Body of pancreas (tissue), 4 donors: ENCODE measurements at places on chromosomes 3 and 15.

- no peak for DNase-seq
- no peaks in the 10 kb centered on the region for H3K36me3 ChIP-seq
- H3K27me3 ChIP-seq = no peaks in the 10 kb centered on the region
- no peaks in the 10 kb centered on the region for H3K4me1 ChIP-seq
- no peak overlapping the region for H3K27ac ChIP-seq
These were observed 66.3 kb upstream of the IL12A start for GRCh38 chr3:159922193-159922840.

DNA sequence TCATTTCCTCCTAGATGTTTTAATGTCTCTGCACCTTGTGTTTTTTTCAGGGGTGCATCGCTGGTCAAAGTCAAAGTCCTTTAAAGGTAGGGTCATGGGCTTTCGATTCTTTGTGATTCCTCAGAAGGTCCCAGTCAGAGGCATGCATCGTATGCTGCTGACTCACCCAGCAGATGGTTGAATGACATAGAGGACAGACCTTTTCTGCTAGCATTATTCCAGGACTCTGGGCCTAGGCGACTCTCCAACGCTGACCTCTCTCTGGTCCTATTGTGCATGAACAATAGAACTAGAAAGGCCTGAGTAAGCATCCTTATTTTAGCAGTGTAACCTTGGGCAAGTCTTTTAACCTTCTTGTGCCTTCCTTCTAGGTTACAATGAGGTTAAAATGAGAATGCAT is 75.9 kb downstream of the DGKG start:
- H3K36me3 ChIP-seq = no peaks in the 10 kb centered on the region
- no peak overlapping the region for H3K27ac ChIP-seq
- H3K4me3 ChIP-seq = no peak overlapping the region
- no peak for DNase-seq
- no peaks in the 10 kb centered on the region for H3K27me3 ChIP-seq
- no peaks in the 10 kb centered on the region for H3K4me1 ChIP-seq

DNA sequence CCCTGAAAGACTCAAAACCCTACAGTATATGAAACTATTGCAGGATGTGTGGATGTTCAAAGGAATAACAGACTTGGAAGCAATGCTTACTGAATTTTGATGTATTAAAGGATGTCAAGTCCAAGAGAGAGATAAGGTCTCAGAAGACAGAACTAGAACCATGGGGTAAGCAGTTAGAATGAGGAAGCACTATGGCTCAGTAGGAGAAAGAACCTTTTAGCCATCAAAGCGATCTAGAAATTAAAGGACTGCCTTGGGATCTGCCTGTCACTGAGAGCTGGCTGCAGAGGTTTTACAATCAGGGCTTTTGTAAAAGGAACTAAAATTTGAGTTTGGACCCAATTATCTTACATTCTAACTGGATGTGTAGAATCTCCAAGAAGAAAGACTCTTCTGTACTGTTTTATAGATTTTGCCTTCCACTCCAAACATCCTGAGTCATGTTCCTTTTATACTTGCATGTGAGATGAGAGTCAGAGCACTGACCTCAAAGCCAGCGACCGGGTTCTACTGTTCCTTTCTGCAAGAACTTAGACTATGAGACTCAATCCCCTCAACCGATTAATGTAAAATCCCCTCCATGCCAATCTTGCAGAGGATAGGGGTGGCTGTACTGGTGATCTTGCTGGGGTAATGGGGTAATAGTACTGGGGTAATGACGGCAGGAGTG is 412.3 kb upstream of the TPRG1 start:
- H3K27me3 ChIP-seq = no peaks in the 10 kb centered on the region
- H3K4me1 ChIP-seq = no peaks in the 10 kb centered on the region
- H3K27ac ChIP-seq = no peak overlapping the region
- H3K4me3 ChIP-seq = no peak overlapping the region
- DNase-seq = no peak

GRCh38 chr15:81939604-81940440 is 106.0 kb downstream of the MEX3B start:
- no peaks in the 10 kb centered on the region for H3K36me3 ChIP-seq
- no peaks in the 10 kb centered on the region for H3K4me1 ChIP-seq
- DNase-seq = no peak
- no peaks in the 10 kb centered on the region for H3K27me3 ChIP-seq
- H3K4me3 ChIP-seq = no peak overlapping the region

DNA sequence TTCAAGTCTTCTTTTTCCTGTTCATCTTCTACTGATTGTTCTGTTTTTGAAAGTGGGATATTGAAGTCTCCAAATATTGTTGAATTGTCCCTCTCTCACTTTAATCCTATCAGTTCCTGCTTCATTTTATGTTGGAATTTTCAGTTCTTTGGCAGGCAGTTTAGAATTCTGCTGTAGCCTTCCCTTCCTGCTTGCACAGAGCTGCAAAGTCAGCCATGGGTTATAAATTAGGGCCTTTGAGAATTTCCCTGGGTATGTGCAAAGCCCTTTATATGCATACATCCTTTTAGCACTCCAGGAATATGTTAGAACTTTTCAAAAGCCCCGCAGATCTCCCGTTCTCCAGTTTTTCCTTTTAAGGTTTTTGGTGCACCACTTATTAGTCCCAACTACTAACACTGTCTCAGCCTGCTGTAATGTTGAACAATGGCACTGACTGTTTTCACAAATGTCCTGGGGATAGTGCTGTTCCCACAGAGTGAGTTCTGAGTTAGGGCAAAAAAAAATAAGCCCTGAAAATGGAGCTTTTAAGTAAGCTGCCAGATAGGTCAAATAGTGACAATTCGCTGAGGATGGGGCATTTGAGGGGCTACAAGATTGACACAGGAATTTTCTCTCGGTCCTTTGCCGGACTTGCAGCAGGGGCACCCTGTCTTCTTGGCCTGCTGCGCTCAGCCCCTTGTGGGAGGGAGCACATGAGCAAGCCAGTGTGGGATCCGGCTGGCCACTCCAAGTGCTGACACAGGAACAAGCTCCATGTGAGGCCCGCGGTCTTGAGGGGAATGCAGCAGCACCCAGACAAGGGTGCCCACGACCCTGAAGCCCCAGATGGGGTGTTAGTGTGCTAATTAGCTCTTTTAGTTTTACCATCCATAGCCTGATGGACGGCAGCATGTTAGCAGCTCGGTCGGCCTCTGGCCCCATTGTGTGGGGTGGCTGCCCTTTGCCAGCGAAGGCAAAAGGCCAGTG is 96.0 kb downstream of the VPS8 start:
- no peaks in the 10 kb centered on the region for H3K27me3 ChIP-seq
- DNase-seq = no peak
- H3K27ac ChIP-seq = no peak overlapping the region
- H3K4me1 ChIP-seq = no peaks in the 10 kb centered on the region

DNA sequence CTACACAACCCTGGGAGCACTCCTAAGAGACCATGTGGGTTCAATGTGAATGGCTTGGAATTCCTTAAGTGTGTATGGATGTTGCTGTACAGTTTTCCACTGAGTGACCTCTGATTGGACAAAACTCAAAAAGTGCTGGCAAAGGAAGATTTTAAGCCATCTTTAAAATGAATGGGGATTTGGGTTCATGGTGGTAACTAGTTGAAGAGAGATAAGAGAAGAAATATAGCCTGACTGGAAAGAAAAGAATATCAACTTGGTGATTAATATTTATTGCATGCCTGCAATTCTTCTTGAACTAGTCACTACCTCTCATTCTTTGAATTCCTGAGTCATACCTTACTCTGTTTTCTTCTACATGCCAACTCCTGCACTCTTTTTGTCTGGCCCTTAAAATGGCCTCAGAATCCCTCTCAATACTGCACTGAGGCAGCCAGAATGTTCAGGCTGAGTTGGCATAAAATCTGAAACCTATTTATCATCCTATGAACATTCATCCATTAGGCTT is 124.7 kb downstream of the RPL22L1 start:
- H3K36me3 ChIP-seq = no peaks in the 10 kb centered on the region
- no peak for DNase-seq
- H3K4me1 ChIP-seq = no peaks in the 10 kb centered on the region
- H3K4me3 ChIP-seq = no peak overlapping the region
- peak overlapping the region; percentile 38 for H3K27ac ChIP-seq

GRCh38 chr3:23480329-23480714 is 277.2 kb downstream of the UBE2E2 start:
- H3K4me1 ChIP-seq = no peaks in the 10 kb centered on the region
- H3K4me3 ChIP-seq = no peak overlapping the region
- H3K36me3 ChIP-seq = no peaks in the 10 kb centered on the region
- no peak for DNase-seq

- H3K4me1 ChIP-seq = no peaks in the 10 kb centered on the region
- H3K27me3 ChIP-seq = no peaks in the 10 kb centered on the region
- H3K4me3 ChIP-seq = no peak overlapping the region
- no peak for DNase-seq
- no peak overlapping the region for H3K27ac ChIP-seq
These were observed 54.8 kb downstream of the MAGEF1 start for GRCh38 chr3:184656829-184657681.

DNA sequence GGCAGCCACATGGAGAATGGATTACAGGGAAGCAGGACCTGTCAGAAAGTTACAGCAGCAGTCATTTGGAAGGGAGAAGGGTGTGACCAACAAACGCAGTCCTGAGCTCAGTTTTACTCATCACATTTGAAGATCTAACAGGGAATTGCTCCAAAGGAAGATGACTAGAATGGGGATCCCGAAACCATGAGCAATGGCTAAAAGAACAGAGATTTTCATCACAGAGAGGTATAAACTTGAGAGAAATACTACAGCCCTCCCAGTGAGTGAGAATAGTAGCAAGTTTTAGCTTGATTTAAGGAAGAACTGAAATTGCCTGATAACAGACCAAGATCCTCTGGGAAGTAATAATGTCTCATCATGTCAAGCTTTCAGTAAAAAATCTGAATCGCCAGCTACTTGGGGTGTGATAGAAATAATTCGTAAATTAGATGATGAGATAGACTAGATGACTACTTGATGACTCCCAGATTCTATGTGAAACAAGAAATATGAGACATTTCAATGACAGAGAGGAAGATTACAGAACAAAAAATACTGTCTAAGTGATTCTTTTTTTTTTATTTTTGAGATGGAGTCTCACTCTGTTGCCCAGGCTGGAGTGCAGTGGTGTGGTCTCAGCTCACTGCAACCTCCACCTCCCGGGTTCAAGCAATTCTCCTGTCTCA is 16.9 kb downstream of the CD47 start:
- no peaks in the 10 kb centered on the region for H3K36me3 ChIP-seq
- no peaks in the 10 kb centered on the region for H3K4me1 ChIP-seq
- H3K27ac ChIP-seq = no peak overlapping the region
- no peak overlapping the region for H3K4me3 ChIP-seq
